ENCODE measurements at places on chromosomes 7 and 10. TPM values are rescaled to one million over a fixed set of nuclear protein-coding genes. Genes with fewer than 3 reads are reported as not detected.

Gene PLAC9
- total RNA-seq = not detected

Gene IL15RA
- total RNA-seq = 49.6 TPM

Gene SH2B2
- 16.5 TPM for total RNA-seq

Gene TEX47
- not detected for total RNA-seq

Gene FAM237B
- not detected for total RNA-seq

Gene AKR1D1
- total RNA-seq = not detected

Gene AKR1E2
- 74.3 TPM for total RNA-seq

Gene SFMBT2
- total RNA-seq = 8.1 TPM
